Stimulated activated CD4-positive, alpha-beta T cell treated with anti-CD3 and anti-CD28 coated beads, TNF-alpha, amount 100 ng/mL, for 4 hours (primary cell): ENCODE measurements at places on chromosomes 2 and 18.

- DNase-seq = no peak
These were observed 69.1 kb upstream of the MAP4K3 start for GRCh38 chr2:39506215-39506614.

- no peak for DNase-seq
These were observed 91.8 kb downstream of the PLEKHM3 start for GRCh38 chr2:207933396-207934065.

DNA sequence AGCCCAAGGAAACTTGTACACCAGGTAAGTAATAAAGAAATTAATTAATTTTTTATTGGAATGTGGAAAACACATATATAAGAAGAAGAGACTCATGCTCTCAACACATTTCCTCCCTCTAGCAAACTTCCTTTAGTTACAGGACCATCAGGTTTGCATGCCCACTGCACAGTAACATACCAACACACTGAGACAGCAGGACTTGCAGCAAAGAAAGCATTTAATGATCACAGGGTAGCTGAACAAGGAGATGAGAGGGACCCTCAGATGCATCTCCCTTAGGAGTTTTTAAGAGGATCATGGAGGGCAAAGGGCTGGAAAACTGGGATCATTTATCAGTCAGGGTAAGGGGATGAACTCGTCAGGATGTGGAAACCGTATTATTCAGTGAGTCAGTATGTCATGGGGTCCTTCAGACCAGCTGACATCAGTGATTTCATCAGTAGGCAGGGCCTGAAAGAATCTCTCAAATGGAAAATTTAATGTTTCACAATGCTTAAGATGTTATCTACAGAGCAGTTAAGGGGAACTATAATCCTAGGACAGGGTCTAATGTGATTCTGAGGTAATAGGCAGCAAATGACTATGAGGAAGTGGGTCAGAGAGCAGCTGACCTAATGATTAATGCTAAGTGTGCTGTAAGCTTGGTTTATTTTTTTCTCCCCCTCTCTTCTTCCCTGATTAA, 193.8 kb upstream of the RND3 start:
- DNase-seq = no peak

- DNase-seq = no peak
These were observed 33.0 kb downstream of the GALNT5 start for GRCh38 chr2:157290525-157290924.

DNA sequence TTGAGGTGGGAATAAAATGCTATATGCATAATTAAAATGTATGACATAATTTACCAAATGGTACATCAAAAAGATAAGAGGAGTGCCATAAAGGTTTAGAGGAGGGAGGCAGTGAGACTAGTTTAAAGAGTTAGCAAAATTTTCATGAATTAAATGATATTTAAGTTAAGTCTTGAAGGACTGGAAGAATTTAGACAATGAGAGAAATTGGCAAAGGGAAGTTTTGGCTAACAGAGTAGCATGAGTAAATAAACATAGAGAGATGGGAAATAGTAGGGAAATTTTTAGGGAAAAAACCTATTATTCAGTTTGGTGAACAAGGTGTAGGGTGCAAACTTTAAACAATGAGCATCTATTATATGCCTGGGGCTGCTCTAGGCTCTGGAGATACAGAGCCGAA, 68.8 kb downstream of the CAVIN2 start:
- no peak for DNase-seq

- no peak for DNase-seq
These were observed 522.2 kb upstream of the CNTNAP5 start for GRCh38 chr2:123502931-123503330.

- DNase-seq = no peak
These were observed 11.8 kb downstream of the MAPRE3 start for GRCh38 chr2:26982102-26982742.

GRCh38 chr2:215722986-215723630, 287.2 kb upstream of the FN1 start:
- DNase-seq = no peak

DNA sequence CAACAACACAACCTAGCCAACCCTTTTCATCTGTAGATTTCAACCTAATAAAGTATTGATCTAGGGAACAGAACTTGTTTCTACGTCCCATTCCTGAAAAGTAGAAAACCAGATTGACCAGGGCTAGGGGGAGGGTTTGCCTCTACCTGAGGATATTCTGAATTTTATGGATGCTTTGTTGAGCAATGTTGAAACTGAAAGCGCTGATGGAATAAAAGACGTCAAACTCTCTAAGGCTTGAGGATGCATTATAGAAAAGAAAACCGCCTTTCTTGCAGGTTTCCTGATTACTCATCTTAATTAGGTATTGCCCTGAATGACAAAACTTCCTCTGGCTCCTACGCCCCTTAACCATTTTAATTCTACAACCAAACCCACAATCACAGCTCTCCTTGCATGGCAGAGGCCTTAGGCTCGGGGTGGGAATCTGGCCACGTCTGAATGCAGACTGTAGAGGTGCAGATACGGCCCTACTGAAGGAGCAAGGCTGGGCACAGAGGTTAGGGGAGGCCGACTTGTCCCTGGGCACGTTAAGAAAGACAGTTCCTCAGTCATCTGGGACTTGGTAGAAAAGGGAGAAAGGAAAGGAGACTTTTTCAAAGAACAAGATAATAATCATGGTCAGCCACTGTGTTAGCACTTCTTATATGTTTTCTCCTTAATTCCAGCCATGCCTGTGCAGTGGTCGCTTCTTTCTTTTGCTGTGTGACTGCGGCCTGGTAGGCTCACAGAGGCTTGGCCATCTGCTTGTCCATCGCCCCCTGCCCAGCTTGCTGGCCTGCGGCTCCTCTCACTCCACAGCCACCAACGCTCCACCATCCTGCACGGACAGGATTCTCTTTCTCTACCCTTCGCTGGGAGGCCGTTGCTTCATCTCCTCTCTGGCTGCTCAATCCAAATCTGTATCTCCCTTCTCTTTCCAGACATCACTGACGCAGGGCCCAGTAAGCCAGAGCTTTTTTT, 209.5 kb downstream of the VAPA start:
- no peak for DNase-seq

GRCh38 chr18:74479486-74480148, 16.5 kb upstream of the CNDP2 start:
- DNase-seq = no peak

DNA sequence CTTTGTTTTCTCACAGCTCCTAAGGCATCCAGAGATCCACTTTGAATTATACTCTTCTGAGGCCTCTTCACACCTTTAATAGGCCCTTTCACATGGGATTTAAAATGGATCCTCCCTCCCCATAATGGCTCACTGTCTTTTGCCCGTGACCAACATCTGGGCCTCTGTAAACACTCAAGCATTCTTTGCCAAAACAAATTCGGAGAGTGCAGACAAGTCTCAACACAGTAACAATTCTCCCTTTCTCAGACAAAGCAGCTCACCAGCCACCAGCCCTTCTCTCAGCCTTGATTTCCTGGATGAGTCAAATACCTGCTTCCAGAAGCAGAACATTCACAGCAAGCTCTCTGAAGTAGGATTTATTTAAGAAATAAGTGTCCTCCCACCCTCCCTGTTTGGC, 14.0 kb upstream of the IMP4 start:
- no peak for DNase-seq

GRCh38 chr18:9517869-9518268, 42.6 kb downstream of the RALBP1 start:
- no peak for DNase-seq

GRCh38 chr2:200585340-200585729, 479 bp upstream of the AOX1 start:
- DNase-seq = no peak

GRCh38 chr2:124489686-124490085, 464.6 kb downstream of the CNTNAP5 start:
- no peak for DNase-seq

GRCh38 chr18:58491773-58492752, 136.8 kb downstream of the ALPK2 start:
- no peak for DNase-seq

GRCh38 chr18:77135339-77136075, 2.9 kb upstream of the MBP start:
- DNase-seq = no peak

- no peak for DNase-seq
These were observed 447.0 kb upstream of the ID2 start for GRCh38 chr2:8234757-8235374.

GRCh38 chr2:217740756-217741155, 262.0 kb downstream of the TNS1 start:
- no peak for DNase-seq

DNA sequence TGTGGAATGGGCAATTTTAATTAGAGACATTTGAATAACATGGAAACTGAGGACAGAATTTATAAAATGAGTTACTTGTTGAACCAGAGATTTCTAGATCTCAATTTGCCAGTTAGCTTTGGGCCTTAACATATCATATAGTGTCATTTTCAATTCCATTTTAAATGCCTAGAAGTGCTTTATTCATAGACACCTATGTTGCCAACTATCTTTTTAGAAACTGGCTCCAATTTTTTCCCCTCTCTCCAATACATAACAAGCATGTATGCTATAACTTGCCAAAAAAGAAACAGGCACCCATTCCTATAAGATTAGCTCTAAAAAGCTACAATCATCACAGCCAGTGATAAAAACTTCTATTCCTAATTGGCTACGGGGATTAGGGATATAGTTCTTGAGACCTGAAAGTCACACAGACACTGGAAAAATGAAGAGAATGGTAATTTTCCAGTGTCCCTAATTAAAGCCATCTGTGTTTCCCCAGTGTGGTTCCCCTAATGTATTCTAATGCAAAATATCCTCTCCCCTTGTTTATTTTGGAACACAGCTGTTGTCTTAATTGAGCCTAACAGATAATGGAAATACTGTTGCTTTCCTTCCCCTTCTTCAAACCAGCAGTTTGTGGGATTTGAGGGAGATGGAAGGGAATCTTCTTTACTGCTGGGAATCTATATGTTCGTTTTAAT, 205.5 kb upstream of the FSHR start:
- no peak for DNase-seq

GRCh38 chr2:120177973-120178372, 45.2 kb downstream of the TMEM185B start:
- no peak for DNase-seq

DNA sequence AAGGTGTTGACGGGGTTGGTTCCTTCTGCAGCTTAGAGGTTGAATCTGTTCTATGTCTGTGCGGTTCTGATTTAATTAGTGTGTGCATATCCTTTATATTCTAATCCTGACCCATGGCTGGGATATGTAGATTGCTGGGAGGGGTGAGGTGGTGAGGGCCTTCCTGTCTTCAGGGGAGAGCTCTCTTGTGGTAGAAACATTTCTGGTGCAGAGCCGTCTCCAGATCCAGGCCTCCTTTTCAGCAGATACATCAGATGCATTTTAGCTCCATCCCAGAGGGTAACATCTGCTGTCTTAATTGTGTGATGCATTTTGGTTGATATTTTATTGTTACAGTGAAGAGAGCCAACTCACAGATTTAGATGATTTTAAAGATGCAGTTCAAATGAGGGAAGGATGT, 227.8 kb downstream of the AGAP1 start:
- DNase-seq = no peak

GRCh38 chr2:232324778-232325177, 53.8 kb upstream of the ALPP start:
- no peak for DNase-seq

- no peak for DNase-seq
These were observed 38.1 kb downstream of the ALPK2 start for GRCh38 chr18:58590839-58591238.

- DNase-seq = no peak
These were observed 143.1 kb upstream of the ZNF236 start for GRCh38 chr18:76679259-76679658.

- DNase-seq = no peak
These were observed 75.6 kb upstream of the REG3A start for GRCh38 chr2:79235135-79235534.

DNA sequence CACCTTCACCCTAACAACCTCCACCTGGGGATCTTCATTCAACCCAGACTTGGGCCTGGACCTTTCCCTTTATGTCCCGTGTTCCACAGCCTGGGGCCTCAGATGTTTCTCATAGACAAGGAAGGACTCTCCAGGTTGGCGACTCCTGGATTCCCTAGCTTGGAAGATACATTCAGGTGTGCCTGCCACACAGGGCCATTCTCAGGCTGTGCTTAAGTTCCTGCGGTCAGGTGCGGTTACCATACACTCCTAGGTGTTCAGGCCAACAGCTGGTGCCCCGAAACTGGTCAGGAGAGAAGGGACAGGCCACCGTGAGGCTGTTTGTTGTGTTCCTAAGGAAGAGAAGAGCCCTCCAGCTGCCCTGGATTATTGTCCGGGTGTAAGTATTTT, 15.6 kb downstream of the SLC4A3 start:
- DNase-seq = no peak

DNA sequence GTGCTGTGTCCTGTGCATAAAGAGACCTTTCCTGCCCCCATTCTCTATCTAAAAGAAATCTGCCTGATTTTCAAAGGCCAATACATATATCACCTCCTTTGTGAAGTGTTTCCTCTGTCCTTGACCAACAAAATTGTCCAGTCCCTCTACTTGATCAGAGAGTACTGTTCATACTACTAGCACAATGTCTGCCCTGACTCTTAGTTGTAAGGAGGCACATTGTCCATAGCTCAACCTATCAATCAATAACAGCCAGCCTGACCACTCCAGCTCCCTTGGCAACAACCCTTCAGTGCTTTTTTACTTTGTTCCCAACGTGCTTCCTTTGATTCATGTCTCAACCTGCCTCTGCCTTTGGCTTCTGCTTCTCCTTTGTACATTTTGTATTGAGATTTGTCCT, 398.9 kb downstream of the TRIB2 start:
- DNase-seq = no peak

GRCh38 chr18:48896875-48897511, 53.8 kb downstream of the SMAD7 start:
- no peak for DNase-seq

GRCh38 chr2:69641471-69641870, 2.1 kb downstream of the AAK1 start:
- no peak for DNase-seq

- DNase-seq = no peak
These were observed 148.1 kb upstream of the SIX3 start for GRCh38 chr2:44793322-44793870.

- DNase-seq = no peak
These were observed 384.5 kb downstream of the MTX2 start for GRCh38 chr2:176653479-176654443.

DNA sequence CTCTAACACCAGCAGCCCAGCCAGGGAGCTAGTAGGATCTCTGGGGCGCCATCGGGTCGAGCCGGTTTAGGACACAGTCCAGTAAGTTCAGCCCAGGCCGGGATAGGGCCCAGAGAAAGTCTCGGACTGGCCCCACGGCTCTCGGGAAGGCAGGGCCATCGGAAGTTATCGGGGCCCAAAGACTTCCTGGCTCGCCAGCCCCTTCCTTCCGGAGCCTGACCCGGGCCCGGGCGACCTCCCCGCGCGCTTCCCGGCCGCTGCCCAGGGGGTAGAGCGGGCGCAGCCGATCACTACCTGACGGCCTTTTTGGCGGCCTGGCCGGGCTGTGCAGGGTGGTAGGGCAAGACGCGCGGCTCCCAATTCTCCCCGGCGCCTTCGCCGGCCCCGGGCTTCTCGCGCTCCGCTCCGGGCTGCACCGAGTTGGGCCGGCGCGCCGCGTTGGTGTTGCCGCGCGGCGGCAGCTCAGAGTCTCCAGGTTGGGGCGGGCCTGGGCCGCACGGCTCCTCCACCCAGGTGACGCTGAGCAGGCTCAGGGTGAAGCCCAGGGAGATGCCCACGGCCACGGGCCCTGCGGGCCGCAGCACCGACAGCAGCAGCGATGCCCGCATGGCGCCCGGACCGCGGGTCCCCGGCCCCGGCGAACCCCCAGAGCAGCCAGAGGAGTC, 546 bp downstream of the CHPF start:
- peak; percentile 13 for DNase-seq
